ENCODE measurements at places on chromosomes 4 and X.

- no peak for DNase-seq
Measured at GRCh38 chr4:165331359-165331758, 3.9 kb downstream of the MSMO1 start.

- DNase-seq = no peak
Measured at GRCh38 chr4:75542824-75543223, 13.0 kb upstream of the ODAPH start.

GRCh38 chr4:123596805-123597204 lies 200.2 kb downstream of the SPRY1 start:
- DNase-seq = no peak

- peak; percentile 21 for DNase-seq
Measured at GRCh38 chrX:129823115-129823514, 20.6 kb downstream of the ZDHHC9 start.

GRCh38 chr4:130808492-130808891 lies 1712.5 kb downstream of the C4orf33 start:
- DNase-seq = no peak

GRCh38 chrX:29295987-29296680 lies 708.9 kb downstream of the IL1RAPL1 start:
- DNase-seq = no peak

- no peak for DNase-seq
Measured at GRCh38 chr4:18057821-18058533, 36.4 kb upstream of the LCORL start.

GRCh38 chr4:11293866-11294265 lies 134.8 kb downstream of the HS3ST1 start:
- DNase-seq = no peak

- DNase-seq = no peak
Measured at GRCh38 chrX:48043056-48043455, 28.4 kb downstream of the ZNF630 start.

DNA sequence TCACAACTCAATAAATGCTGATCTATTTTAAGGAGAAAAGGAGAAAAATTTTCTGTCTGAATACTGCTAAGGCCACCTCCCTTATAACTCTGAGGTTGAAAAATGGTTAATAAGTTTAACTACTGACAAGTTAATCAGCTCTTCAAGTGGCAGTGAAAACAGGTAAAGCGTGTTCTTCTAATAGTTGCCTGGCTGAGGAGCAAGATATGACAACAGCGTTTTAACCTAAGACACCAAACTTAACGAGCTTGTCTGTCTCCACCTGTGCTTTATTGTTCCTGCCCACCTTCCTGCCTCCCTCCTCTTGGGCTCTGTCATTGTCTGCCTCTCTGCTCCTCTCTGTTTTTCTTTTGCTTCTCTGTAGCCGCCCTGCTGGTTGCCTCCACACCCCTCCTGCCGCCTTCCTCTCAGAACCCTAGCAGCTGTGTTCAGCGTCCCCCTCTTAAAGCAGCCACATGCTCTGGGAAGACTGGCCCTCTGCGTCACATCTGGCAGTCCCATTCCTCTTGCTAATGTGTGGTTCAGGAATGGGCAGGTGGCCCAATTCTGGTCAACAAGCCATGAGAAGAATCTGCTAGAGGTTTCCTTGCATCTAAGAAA lies 4.3 kb upstream of the TSPAN5 start:
- peak; percentile 28 for DNase-seq

- no peak for DNase-seq
Measured at GRCh38 chr4:147134536-147135210, 189.0 kb upstream of the TTC29 start.

GRCh38 chr4:70979445-70980008 lies 13.9 kb upstream of the DCK start:
- DNase-seq = no peak

DNA sequence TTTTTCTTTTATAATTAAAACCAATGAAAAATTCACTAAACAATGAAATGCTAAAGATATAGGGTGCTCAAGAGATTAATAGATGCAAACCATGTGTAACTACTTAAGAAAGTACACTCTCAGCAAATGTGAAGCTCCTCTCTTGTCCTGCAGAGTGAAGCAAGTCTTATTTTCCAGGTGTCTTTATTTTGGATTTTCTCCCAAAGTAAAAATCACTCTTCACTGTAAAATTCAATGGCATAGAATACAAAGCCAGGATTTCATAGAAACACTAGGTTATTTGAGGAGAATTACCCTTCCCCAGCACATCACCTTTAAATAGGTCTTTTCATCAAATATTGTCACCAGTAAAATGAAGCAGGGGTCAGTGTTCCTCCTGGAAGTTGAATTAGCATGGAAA lies 57.0 kb upstream of the GIMD1 start:
- no peak for DNase-seq

GRCh38 chr4:188400451-188400850 lies 261.2 kb downstream of the TRIML1 start:
- no peak for DNase-seq

- no peak for DNase-seq
Measured at GRCh38 chr4:145539671-145540070, 58.0 kb downstream of the SMAD1 start.

GRCh38 chr4:146847345-146847744 lies 98.3 kb downstream of the TTC29 start:
- DNase-seq = no peak

DNA sequence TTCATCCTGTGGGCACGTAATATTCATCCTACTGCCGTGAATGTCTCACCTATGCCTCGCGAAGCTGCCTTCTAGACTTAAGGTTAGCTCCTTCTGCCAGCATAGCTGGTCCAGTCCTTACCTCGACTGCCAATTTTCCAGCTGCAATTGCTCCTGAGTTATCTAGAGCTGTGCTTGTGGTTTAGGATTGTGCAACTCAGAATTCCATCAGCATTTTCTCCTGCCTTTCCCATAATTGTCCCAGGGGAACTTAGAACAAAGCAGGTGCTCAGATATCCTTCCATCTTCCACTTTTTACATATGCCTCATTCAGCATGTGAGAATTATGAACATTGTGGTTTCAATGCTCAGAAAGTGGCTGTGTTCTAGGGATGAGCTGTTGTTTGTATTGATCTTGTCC lies 131.4 kb upstream of the ADGRL3 start:
- DNase-seq = no peak

- no peak for DNase-seq
Measured at GRCh38 chrX:9663216-9663615, 102.4 kb downstream of the GPR143 start.

DNA sequence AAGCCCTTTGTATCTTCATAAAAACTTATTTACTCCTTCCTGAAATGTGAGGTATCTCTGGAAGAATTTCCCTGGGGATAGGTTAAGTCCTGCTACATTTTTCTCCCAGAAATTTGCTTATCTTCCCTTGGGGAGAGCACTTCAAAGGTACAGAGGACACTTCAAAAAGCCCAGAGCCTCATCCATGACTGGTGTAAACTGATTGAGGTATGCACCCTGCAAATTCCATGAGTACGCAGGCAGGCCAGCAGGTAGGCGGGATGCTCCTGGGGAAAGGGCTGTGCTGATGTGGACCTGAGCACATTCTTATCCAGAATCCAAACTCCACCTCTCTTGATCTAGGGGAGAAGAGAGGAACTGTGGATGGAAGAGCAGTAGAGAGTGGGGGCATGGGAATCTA lies 26.3 kb upstream of the RASGEF1B start:
- no peak for DNase-seq

GRCh38 chr4:8276358-8277240 lies 7.0 kb downstream of the HTRA3 start:
- DNase-seq = no peak

DNA sequence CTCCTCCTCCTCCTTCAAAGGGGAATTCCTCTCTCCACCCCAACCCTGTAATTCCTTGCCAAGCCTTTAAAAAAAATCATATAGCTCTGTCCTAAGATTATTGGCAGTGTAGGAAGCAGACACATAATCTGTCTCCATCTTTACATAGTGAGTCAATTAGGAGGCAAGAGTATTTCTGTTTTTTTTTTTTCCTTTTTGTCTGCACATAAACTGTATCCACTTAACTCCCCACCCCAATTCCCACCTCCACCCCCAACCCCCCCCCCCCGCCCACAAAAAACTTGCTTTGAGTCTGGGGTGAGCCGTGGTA lies 182.5 kb downstream of the RASL11B start:
- no peak for DNase-seq

DNA sequence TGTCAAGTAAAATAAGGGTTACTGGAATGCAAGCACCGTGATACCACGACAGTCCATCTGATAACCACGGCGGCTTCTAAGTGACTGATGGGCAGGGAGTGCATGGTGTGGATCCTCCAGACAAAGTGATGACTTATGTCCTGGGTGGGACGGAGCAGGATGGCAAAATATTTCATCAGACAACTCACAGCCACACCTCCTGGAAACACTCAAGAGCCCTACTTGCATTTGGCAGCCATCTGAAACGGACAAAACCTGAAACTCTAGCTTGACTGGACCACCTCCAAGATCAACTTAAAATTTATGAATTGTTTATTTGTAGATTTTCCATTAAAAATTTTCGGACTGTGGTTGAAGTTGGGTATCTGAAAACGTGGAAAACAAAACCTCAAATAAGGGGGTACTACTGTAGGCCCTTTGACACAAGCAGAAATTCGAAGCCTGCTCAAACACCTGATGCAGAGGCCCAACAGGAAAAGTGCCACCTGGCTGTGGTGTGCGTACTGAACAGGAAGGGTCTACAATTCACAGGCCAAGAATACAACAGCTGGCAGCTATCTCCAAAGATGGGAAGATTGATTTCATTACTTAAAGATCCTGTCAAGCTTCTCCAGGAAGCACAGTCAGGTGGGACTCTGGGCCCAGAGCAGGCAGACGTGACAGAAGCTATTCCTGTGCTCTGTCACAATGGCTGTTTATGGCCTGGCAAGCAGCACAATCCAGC lies 26.0 kb downstream of the LRIT3 start:
- no peak for DNase-seq

DNA sequence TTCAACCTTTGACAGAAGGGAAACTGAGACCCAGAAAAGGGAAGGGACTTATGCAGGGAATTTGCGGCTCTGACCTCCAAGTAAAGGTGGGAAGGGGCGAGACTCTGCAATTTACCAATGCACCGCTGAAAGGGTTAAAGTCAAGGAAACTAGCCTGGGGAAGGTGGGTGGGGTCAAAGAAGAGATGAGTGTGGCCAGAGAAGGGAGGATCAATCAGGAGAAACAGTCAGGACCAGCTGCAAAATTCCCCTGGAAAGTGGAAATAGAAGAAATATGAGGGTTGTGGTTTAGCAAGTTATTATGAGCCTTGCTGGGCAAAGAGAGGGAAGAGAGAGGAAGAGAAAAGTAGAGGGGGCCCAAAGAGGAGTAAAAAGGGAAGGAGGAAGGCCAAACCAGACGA lies 30.5 kb downstream of the STARD8 start:
- no peak for DNase-seq

DNA sequence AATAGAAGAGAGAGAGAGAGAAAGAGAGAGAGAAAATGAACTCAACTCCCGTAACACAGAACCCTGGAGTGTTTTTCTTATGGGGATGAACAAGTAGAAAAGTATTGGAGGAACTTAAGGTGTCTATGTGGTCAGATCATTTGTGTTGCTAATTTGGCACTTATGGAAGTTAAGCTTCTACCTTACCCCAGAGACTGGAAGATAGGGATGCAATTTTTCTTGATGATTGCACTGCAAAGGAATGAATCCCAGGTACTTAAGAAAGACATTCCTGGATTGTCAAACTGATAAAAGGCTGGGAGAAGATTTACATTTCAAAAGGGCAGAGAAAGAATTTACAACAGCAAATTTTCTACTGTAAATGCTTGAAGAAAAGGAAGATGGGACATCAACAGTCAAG lies 57.2 kb downstream of the MAP9 start:
- no peak for DNase-seq

- no peak for DNase-seq
Measured at GRCh38 chrX:140505421-140506337, 810 bp upstream of the SOX3 start.

DNA sequence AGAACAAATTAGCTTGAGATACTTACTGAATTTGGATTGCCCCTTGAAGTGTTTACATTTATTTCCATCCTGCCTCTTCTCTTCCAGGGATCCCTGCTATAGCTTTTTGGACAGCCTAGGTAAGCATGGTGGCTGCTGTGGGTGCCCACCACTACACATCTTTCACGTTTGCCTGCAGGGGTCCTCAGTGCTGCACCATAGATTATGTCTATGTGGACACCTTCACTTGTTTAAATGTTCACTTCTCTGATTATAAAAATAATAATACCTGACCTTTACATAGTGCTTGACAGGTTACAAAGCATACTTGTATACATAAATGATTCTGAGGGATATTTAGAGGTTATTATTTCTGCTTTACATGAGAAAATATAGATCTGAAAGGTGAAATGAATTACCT lies 67.9 kb upstream of the SLC4A4 start:
- DNase-seq = no peak

DNA sequence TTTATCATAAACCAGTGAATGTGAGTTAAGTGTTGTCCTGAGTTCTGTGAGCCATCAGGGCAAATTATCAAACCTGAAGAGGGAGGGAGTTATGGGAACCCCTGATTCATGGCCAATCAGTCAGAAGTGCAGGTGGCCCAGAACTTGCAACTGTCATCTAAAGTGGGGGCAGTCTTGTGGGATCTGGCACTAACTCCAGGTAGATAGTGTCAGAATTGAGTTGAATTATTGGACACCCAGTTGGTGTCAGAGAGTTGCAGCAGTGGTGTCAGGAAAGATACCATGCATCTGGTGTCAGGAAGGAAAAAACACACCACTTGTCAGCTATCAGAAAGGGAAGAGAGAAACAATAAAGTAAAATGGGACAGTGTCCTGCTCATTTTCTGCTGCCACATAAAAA lies 8.4 kb downstream of the CORIN start:
- DNase-seq = no peak

GRCh38 chr4:73303711-73304110 lies 45.1 kb upstream of the ANKRD17 start:
- no peak for DNase-seq

DNA sequence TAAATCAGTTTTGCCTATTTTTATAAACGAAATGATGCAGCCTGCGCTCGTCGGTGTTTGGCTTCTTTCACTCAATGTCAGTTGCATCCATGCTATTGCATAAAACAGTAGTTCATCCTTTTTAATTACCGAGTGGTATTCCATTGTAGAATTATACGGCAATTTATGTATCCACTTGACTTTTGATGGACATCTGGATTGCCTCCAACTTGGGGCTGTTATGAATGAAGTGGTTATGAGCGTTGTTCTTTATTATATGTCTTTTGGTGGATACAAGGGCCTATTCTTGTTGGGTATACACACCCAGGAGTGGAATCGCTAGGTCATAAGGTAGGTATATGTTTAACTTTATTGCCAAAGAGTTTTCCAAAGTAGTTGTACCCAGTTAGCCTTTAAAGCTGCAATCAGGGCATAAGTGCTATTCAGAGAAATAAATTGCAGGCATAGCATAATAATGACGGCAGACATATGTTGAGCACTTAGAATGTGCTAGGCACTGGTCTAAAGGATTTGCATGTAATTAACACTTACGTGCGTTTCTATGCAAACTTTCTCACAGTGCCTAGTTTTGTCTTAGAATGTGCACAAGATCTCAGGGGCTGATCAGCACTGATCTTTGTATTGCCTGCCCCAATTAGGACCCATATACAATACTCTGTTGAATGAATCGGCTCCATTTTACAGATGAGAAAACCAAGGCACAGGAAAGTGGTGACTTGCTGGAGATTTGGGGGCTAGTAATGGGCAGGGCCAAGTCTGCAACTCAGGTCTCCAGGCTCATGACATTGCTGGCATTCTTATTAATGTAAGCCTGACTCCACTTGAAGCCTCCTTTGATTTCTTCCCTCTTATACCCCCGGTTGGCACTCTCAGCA lies 407.0 kb downstream of the BCOR start:
- no peak for DNase-seq

- DNase-seq = no peak
Measured at GRCh38 chrX:113947548-113947947, 636.3 kb upstream of the HTR2C start.

All from stimulated activated CD8-positive, alpha-beta memory T cell treated with anti-CD3 and anti-CD28 coated beads, Interleukin-7, amount 100 ng/mL, for 4 hours (primary cell).